Activated effector memory CD4-positive, alpha-beta T cell treated with Interleukin-2 at 50 U/mL for 16 hours (primary cell): ENCODE measurements at places on chromosomes 5 and 9.

DNA sequence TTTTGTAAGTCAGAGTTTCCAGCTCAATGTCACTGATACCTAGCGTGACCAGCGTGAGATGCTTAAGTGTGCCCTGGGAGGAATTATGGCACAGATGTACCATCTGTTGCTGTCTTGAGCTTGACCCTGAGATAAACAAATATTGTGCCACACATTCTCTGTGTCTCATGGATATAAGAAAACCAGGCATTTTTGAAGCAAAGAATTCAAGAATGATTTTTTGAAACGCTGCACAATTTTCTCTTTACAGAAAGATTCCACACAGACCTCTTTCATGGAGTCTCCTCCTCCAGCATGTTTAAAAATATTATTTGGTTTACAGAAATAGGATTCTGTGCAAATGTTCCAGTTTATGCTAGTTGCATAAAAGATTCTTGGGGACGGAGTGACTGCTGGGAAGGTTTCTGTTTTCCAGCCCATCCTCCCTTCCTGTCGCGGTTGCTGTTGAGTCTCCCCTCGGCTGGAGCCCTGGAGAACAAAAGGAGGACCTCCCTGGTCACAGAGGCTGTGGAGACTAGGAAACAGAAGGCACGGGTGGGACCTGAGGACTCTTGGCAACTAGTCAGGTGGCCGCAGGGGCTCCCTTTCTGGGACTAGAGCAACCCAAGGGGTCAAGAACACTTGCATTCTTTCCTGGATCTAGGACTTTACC, 120.8 kb downstream of the RASGRF2 start:
- DNase-seq: no peak

- no peak for DNase-seq
Observed at GRCh38 chr9:33718987-33719386, 76.4 kb upstream of the PRSS3 start.

DNA sequence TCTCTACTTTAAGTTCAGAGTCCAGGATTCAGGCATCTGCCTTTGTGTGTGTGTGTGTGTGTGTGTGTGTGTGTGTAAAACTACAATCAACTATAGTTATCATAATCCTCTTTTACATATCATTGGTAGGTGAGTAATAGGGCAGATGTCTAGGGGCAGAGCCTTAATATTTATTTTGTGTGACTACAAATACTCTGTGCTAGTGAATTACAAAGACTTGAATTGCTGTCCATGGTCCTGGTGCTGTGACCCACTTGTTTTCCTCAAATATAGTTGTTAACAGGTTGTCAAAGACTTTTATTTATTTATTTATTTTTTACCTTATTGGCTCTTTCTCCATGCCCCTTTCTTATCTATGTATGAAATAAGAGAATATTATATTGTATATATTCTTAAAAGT, 196.8 kb downstream of the ANXA1 start:
- no peak for DNase-seq

DNA sequence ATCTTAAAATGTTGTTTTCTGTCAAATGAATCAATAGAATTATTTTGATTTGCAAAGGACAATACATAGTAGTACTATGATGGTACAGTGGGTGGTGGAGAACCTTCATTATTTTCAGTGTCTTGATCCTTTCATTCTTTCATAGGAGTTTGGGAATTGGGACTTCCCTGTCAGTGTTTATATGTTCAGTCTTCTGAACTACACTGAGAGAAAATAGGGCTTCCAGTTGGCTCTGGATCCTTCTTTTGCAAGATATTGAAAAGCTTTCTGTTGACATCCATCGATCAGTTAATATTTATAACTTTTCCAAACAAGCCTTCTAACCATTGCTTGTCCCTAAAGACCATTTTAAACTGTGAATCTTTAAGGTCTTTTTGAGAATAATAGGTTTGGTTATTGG, 94.7 kb downstream of the XRCC4 start:
- DNase-seq: no peak

DNA sequence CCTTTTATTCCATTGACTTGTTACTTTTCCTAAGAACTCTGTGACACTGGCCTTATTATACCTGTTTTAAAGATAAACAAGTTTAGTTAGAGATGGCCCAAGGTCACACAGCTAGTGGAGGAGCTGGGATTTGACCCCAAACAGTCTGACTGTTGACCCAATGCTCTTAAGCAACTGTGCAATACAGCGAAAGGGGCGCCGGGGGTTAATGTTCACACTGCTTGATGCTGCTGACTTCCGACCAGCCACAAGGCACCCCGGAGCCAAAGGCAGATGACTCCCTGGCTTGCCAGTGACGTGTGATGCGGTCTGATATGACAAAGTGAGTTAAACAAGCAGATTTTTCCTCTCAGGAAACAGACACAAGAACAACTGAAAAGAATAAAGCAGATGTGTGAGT, 23.9 kb downstream of the PIK3R1 start:
- peak; percentile 56 for DNase-seq

DNA sequence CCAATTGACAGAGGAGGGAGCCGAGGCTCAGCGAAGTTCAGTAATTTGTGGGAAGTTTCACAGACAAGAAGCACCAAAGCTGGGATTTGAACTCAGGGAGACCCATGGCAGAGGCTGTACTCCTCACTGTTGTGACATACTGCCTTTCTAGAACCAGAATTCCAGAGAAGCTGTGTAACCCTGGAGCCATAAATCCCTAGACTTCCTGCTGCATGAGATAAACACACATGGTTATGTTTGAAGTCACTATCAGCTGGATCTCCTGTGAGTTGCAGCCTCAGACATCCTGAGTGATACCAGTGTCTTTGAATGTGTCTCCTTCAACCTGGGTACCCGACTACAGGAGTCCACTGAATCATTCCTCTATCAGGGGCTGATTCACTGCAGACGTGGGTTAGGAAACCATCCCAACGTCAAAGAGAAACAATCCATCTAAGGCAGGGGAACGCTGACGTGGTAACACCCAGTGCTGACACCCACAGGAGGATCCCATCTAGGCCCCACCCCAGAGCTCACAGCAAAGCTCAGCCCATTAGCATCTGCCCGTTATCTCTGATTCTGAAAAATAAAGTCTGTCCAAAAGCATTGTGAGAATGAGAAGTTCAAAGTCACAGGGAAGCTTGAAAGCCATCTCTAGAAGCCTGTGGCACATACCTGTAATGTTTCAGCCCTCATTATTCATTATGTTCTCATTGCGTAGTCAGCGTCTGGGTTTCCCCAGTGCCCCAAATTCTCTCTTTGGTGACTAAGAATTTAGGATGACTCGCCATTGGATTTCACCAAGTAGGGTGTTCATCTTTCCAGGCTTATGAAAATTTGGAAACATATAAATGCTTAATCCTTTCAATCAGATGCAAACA, 36.3 kb upstream of the BASP1 start:
- DNase-seq: no peak
